Endothelial cell of umbilical vein (primary cell): ENCODE measurements at places on chromosomes 5 and 9. TPM values are rescaled to one million over a fixed set of nuclear protein-coding genes. Genes with fewer than 3 reads are reported as not detected.

Gene ORM2
- not detected in 2 replicates for total RNA-seq

Gene KCNV2
- not detected in 2 replicates for total RNA-seq

Gene EFNA5
- 22.1 and 22.6 TPM in 2 replicates for total RNA-seq

Gene ERAP2
- total RNA-seq = 6.1 and 10.0 TPM in 2 replicates

Gene GARIN3
- not detected in 2 replicates for total RNA-seq

Gene ARL14EPL
- 0.58 TPM in 1 of 2 replicates, not detected in the other for total RNA-seq

Gene ELOVL7
- total RNA-seq = 0.09 TPM in 1 of 2 replicates, not detected in the other

Gene SLC34A1
- total RNA-seq = not detected in 2 replicates

Gene PCDHA6
- total RNA-seq = 0.18 TPM in 1 of 2 replicates, not detected in the other

Gene MSMP
- total RNA-seq = 18.8 and 25.6 TPM in 2 replicates

Gene ETF1
- 103 and 114 TPM in 2 replicates for total RNA-seq

Gene PCDHGB6
- total RNA-seq = 4.8 and 4.9 TPM in 2 replicates

Gene LRRC19
- not detected in 2 replicates for total RNA-seq

Gene AHRR
- 3.1 and 5.1 TPM in 2 replicates for total RNA-seq

Gene ZNG1C
- total RNA-seq = 31.5 and 40.8 TPM in 2 replicates

Gene CA9
- 0.42 TPM in 1 of 2 replicates, not detected in the other for total RNA-seq

Gene PCDHGB2
- 1.9 and 2.9 TPM in 2 replicates for total RNA-seq

Gene FOXD4L4
- total RNA-seq = 0.15 and 0.39 TPM in 2 replicates

Gene HSPB3
- total RNA-seq = not detected in 2 replicates

Gene CAMK2A
- total RNA-seq = not detected in 2 replicates

Gene COL15A1
- total RNA-seq = 0.05 TPM in 1 of 2 replicates, not detected in the other

Gene MZB1
- not detected in 2 replicates for total RNA-seq

Gene IL33
- 8.5 and 13.8 TPM in 2 replicates for total RNA-seq

Gene ECSCR
- 365 and 377 TPM in 2 replicates for total RNA-seq

Gene ANKRD31
- not detected in 2 replicates for total RNA-seq

Gene FGF18
- 0.27 TPM in 1 of 2 replicates, not detected in the other for total RNA-seq

Gene OTP
- total RNA-seq = not detected in 2 replicates

Gene ADAMTS16
- not detected in 2 replicates for total RNA-seq

Gene SRP19
- 69.2 and 69.4 TPM in 2 replicates for total RNA-seq

Gene SLC36A3
- not detected in 2 replicates for total RNA-seq

Gene GLRA1
- not detected in 2 replicates for total RNA-seq

Gene CETN3
- 15.5 and 17.3 TPM in 2 replicates for total RNA-seq

Gene DHX29
- total RNA-seq = 28.0 and 32.8 TPM in 2 replicates

Gene GABRP
- 0.66 and 0.72 TPM in 2 replicates for total RNA-seq

Gene SPOUT1
- total RNA-seq = 51.6 and 59.3 TPM in 2 replicates

Gene UBE2QL1
- 0.15 and 0.21 TPM in 2 replicates for total RNA-seq

Gene MARCOL
- total RNA-seq = not detected in 2 replicates

Gene MEIKIN
- not detected in 2 replicates for total RNA-seq

Gene IL5
- total RNA-seq = not detected in 2 replicates

Gene C5orf22
- 27.5 and 27.6 TPM in 2 replicates for total RNA-seq

Gene CCDC107
- 13.2 and 15.2 TPM in 2 replicates for total RNA-seq

Gene PLPP1
- total RNA-seq = 14.3 and 14.6 TPM in 2 replicates

Gene TNFSF15
- total RNA-seq = 13.6 and 14.3 TPM in 2 replicates

Gene SPATA31A5
- not detected in 2 replicates for total RNA-seq

Gene SPATA31A3
- total RNA-seq = not detected in 2 replicates

Gene NR2F1
- 21.5 and 23.9 TPM in 2 replicates for total RNA-seq
